ENCODE measurements at places on chromosomes 7 and 10. TPM values are rescaled to one million over a fixed set of nuclear protein-coding genes. Genes with fewer than 3 reads are reported as not detected.
A peak's percentile ranks its signal among the peaks of the same experiment; 100 is the strongest.

DNA sequence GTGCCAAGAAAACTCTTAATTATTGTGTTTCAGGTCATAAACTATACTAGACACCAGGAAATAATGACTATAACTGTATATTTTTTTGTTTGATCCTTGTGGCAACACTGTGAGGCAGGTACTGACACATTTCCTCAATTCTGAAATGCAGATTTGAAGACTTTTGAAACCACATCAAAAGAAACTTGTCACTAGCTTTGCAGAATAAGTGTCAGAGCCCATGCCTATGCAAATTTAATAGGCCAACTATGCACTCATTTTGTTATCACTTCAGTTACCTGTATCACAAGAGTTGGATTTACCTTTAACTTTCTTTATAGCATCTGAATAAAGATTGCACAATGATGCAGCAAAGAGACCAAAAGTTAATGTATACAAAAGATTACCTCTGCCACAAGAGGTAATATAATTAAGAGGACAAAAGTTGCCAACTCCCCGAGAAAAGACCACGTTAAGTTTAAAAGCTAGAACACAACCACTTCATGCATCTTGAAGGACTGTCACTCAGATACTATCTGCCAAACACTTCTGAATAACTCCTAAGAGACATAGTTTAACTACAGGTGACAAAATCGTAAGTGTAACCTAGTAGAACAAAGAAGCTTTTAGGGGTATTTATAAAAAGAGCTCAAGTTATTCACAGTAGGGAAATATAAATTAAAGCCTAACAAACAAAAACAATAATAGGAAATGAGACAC lies 80.5 kb downstream of the ELAPOR2 start:
- DNase-seq = peak; percentile 15

The PLAU gene
- 0.47 TPM for total RNA-seq

- DNase-seq = no peak
Measured at GRCh38 chr10:33776419-33777070, 442.1 kb upstream of the NRP1 start.

The SPDYE11 gene
- total RNA-seq = not detected

The SPDYE6 gene
- not detected for total RNA-seq

DNA sequence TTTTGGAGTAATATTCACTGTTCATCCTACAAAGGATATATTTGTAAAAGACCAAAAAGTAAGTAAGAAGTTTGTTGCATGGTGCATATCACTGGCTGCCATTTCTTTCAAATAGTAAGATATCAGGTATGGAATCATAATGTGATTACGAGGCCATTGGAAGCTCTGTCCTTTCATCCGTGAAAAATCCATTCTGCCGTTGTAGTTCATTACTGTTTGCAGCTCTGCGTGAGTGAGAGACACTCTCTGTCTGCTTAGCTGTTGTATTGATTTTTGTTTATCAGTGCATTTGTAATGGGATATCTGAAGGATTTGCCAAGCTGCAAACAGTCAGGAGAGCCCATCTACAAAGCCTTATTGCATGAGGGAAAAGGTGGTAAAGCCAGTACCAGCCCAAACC lies 44.1 kb upstream of the SLC39A12 start:
- no peak for DNase-seq

The KNDC1 gene
- total RNA-seq = not detected

DNA sequence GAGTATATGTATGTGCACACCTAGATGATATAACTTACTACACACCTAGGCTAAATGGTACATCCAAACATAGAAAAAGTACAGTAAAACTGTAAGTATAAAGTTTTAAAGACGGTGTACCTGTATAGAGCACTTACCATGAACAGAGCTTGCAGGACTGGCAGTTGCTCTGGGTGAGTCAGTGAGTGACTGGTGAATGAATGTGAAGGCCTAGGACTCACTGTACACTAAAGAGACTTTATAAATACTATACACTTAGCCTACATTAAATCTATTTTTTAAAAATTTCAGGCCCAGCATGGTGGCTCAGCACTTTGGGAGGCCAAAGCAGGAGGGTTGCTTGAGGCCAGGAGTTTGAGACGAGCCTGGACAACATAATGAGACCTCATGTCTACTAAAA lies 195.3 kb downstream of the FZD1 start:
- DNase-seq = no peak

GRCh38 chr7:154865984-154866685 lies 136.8 kb downstream of the PAXIP1 start:
- no peak for DNase-seq

Measured in activated CD8-positive, alpha-beta T cell treated with anti-CD3 and anti-CD28 coated beads for 36 hours (primary cell).